ENCODE measurements at places on chromosomes 5 and 9. TPM values are rescaled to one million over a fixed set of nuclear protein-coding genes. Genes with fewer than 3 reads are reported as not detected.

Gene LRRC14B
- total RNA-seq = not detected

Gene NUDT2
- total RNA-seq = 28.9 TPM

Gene C5orf52
- not detected for total RNA-seq

Gene LCN15
- not detected for total RNA-seq

Gene SLC25A2
- total RNA-seq = 2.2 TPM

Gene ECSCR
- total RNA-seq = not detected

Gene NTRK2
- 0.24 TPM for total RNA-seq

Gene SPATA31C2
- not detected for total RNA-seq

Gene SYK
- total RNA-seq = 53.0 TPM

Gene LECT2
- total RNA-seq = not detected

Gene IFNK
- not detected for total RNA-seq

Gene JAKMIP2
- 5.5 TPM for total RNA-seq

Gene TUSC1
- total RNA-seq = 0.71 TPM

Gene GRIN1
- not detected for total RNA-seq

Data from natural killer cell treated with Interleukin-12 subunit alpha and Interleukin-12 subunit beta and Interleukin-15 and Interleukin-18, amount 100 ng/mL, for 72 hours (primary cell).